ENCODE measurements at places on chromosomes 16 and 17. TPM values are rescaled to one million over a fixed set of nuclear protein-coding genes. Genes with fewer than 3 reads are reported as not detected.

Gene TP53TG3
- total RNA-seq, result not detected

Gene SYT17
- total RNA-seq, result 0.13 TPM

Gene CES3
- total RNA-seq, result not detected

Gene METTL26
- 64.2 TPM for total RNA-seq

Gene TMEM204
- 11.9 TPM for total RNA-seq

Gene SEPTIN1
- total RNA-seq, result 0.11 TPM

Gene PIRT
- not detected for total RNA-seq

Gene C16orf46
- total RNA-seq, result 0.54 TPM

Gene JPH3
- not detected for total RNA-seq

Gene CTCF
- 30.7 TPM for total RNA-seq

Gene FBXO39
- total RNA-seq, result 0.76 TPM

Gene PRAC1
- not detected for total RNA-seq

Gene PTX4
- not detected for total RNA-seq

Gene PDE6G
- total RNA-seq, result 0.54 TPM

Gene HEATR9
- total RNA-seq, result not detected

Gene MYO15A
- total RNA-seq, result 1.4 TPM

Gene KRT9
- total RNA-seq, result not detected

Gene ERCC4
- total RNA-seq, result 16.1 TPM

Gene DLX3
- 6.5 TPM for total RNA-seq

Gene EFCAB3
- not detected for total RNA-seq

Gene SPATA22
- total RNA-seq, result 1.3 TPM

Gene KCNJ16
- not detected for total RNA-seq

Gene CIBAR2
- not detected for total RNA-seq

Gene NDE1
- total RNA-seq, result 32.9 TPM

Gene FOXN1
- 0.11 TPM for total RNA-seq

Gene NPIPB9
- 6.7 TPM for total RNA-seq

Gene CES4A
- 5.0 TPM for total RNA-seq

Gene MMP2
- total RNA-seq, result 362 TPM

Gene PER1
- 16.6 TPM for total RNA-seq

Gene ZG16
- not detected for total RNA-seq

Gene PIK3R5
- total RNA-seq, result not detected

Gene PDILT
- total RNA-seq, result not detected
